ENCODE measurements at places on chromosomes 12 and 14. TPM values are rescaled to one million over a fixed set of nuclear protein-coding genes. Genes with fewer than 3 reads are reported as not detected.

KCNMB4 gene
- 4.7 TPM for total RNA-seq

DAO gene
- not detected for total RNA-seq

COQ5 gene
- 27.4 TPM for total RNA-seq

KRT6A gene
- 1.4 TPM for total RNA-seq

SOX5 gene
- 0.70 TPM for total RNA-seq

GPD1 gene
- 1.3 TPM for total RNA-seq

LTBP2 gene
- 39.0 TPM for total RNA-seq

POTEM gene
- total RNA-seq, result not detected

LRR1 gene
- 5.7 TPM for total RNA-seq

ASB2 gene
- not detected for total RNA-seq

CIDEB gene
- 1.0 TPM for total RNA-seq

DHH gene
- total RNA-seq, result not detected

PRH2 gene
- 2.3 TPM for total RNA-seq

MORN3 gene
- 0.26 TPM for total RNA-seq

IKBIP gene
- total RNA-seq, result 80.1 TPM

IL26 gene
- not detected for total RNA-seq

GDF3 gene
- not detected for total RNA-seq

GNG2 gene
- total RNA-seq, result 9.1 TPM

DNAJC22 gene
- total RNA-seq, result 4.3 TPM

RNF212B gene
- total RNA-seq, result not detected

OR4K1 gene
- not detected for total RNA-seq

ATL1 gene
- total RNA-seq, result 11.8 TPM

KRT72 gene
- not detected for total RNA-seq

LTB4R2 gene
- 6.7 TPM for total RNA-seq

ADAMTS20 gene
- not detected for total RNA-seq

RAD9B gene
- total RNA-seq, result not detected

OR4E2 gene
- not detected for total RNA-seq

MMP19 gene
- total RNA-seq, result 20.8 TPM

SELPLG gene
- total RNA-seq, result 2.6 TPM

DEGS2 gene
- total RNA-seq, result 0.09 TPM

ACOT2 gene
- total RNA-seq, result 61.1 TPM

LMO3 gene
- 10.2 TPM for total RNA-seq

RTN1 gene
- total RNA-seq, result 0.35 TPM

COQ10A gene
- total RNA-seq, result 12.5 TPM

SLC38A4 gene
- 0.26 TPM for total RNA-seq

NAV3 gene
- 38.4 TPM for total RNA-seq

DRAM1 gene
- total RNA-seq, result 8.5 TPM

C1QL4 gene
- not detected for total RNA-seq

OAS2 gene
- 0.47 TPM for total RNA-seq

B4GALNT1 gene
- 0.17 TPM for total RNA-seq

NKX2-1 gene
- total RNA-seq, result not detected

POLE gene
- 11.6 TPM for total RNA-seq

SLC25A21 gene
- not detected for total RNA-seq

Measured in pericardium fibroblast (primary cell).